ENCODE measurements at places on chromosomes 3 and 15.

- no peak for DNase-seq
These were observed 221.1 kb upstream of the WNT5A start for GRCh38 chr3:55708242-55708641.

DNA sequence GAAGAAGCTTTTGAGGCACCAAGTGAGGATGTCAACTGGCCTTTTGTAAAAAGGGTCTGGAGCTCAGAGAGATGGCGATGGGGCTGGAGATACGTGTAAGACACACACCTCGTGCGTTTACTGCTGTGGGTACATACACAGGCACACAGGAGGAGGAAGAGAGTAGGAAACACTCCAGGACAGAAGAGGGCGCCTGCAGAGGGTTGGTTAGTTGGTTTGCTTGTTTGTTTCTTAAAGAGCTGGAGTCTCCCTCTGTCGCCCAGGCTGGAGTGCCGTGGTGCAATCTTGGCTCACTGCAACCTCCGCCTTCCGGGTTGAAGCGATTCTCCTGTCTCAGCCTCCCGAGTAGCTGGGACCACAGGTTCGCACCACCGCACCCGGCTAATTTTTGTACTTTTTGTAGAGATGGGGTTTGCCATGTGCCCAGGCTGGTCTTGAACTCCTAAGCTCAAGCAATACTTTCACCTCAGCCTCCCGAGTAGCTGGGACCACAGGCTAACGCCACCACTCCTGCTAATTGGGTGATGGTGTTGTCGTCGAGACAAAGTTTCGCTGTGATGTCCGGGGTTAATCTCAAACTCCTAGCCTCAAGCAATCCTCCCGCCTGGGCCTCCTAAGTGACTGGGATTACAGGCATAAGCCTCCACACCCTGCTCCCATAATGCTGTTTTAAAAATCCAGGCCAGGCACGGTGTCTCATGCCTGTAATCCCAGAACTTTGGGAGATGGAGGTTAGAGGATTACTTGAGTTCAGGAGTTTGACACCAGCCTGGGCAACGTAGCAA, 1.3 kb upstream of the PRR20G start:
- DNase-seq, result no peak

DNA sequence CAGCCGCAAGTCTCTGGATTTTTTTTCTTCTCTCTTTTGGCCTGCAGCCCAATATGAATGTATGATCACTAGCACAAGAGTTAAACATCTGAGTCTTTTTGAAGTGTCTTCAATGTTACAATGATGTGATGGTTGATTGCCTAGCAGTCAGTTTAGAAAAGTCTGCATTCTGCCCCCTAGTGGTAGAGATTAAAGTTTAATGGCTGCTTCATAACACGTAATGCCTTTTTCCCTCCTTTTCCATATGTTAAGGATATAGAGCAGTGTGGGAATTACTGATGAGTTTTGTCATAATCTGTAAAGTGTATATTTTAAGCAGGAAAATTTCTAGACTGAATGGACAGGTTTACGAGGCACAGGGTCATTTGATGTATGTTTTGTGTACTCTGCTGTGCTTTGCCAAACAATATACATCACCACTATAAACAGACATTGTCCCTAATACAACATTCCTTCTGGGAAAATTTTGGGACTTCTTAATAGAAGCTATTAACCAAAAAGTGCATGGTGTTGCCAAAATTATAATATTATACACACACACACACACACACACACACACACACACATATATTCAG, 1038.5 kb upstream of the NR2F2 start:
- no peak for DNase-seq

DNA sequence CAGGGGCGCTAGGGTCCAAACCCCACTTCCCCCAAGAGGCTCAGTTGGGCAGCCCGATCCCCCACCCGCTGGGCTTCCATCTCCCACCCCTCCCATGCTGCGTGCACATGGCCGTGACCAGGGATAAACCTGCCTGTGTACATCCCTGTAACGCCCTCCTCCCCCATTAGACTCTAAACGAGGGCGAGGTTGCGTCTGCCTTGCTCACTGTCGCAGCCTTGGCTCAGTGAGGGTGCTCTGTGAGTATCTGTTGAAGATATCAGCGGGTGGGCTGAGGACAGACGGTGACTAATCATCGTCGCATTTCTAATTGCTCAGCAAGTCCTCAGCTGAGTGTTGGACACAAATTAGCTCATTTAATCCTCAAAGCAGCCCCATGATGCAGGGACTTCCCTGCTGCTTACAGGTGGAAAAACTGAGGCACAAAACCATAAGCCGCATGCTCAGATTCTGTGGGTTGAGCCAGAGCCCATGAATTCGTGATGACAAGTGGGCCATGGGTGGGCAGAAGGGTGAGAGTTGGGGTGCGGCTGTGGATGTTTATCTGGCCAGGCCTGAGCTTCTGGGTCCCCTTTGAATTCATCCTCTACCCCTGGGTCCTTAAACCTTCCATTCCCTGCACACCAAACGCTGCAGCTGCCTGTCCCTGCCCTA, 26.0 kb downstream of the FBLN2 start:
- no peak for DNase-seq

DNA sequence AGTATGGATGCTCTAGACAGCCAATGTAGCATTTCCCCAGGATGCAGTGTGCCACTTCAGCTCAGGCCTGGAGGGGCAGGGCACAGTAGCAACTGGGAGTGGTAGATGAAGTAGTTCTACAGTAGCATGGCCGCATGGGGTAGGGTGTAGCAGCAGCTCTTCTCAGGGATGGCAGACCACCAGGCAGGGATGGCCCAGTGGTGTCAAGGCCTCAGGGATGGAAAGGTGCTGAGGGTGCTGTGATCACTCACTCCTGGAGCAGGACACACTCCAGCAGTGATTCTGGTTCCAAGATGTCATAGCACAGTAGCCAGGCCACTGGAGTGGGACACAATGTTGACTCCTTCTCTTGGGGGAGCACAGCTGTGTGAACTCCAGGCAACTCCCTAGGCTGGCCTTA, 210.9 kb upstream of the LYSMD4 start:
- DNase-seq, result no peak

- no peak for DNase-seq
These were observed 119.9 kb upstream of the MELTF start for GRCh38 chr3:197149528-197149927.

GRCh38 chr3:127096256-127097071, 96.5 kb upstream of the PRR23E start:
- no peak for DNase-seq

- DNase-seq, result peak; percentile 44
These were observed 34.5 kb downstream of the PLA2G4D start for GRCh38 chr15:42059661-42060476.

- DNase-seq, result no peak
These were observed 11.2 kb upstream of the TBC1D5 start for GRCh38 chr3:17753632-17753992.

DNA sequence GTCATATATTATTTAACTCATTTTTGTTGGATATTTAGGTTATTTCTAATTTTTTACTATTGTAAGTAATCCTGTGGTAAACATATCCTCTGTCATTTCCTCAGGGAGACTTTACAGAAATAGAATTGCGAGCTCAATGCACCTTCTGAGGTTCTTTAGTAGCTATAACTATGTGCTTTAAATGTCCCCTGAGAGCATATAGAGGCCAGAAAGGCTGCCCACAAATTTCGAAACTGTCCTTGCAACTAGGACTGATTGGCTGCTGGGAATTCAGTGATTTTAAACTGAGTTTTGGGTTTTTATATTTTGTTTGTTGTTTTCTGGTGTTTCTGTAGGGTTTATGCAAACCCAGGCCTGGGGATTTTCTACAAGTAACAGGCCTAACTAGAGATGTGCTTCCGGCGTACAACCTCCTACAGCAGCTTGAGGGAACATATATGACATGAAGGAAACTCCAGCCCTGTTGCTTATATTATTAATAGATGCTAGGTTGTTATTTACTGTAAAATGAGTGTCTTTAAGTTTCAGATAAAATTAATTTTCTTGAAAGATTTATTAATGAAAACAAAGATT, 29.1 kb upstream of the P4HTM start:
- no peak for DNase-seq

DNA sequence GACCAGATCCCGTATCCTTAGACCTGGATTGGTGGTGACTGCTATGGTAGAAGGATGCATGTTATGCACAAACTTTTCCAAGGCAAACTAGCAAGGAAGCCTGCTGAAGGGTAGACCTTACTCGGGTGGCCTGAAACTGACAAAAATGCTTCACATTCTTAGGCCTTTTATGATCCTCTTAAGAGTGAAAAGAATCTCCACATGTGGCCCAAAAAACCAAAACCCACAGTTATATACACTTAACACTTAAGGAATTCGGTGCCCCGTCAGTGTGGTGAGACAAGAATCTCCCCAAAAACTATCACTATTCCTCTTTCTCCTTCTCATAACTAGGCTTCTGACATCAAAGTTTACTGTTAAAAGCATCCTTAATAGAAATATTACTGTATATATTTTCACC, 130.1 kb upstream of the SOX2 start:
- no peak for DNase-seq

GRCh38 chr15:79644091-79644490, 212.0 kb downstream of the MINAR1 start:
- no peak for DNase-seq

DNA sequence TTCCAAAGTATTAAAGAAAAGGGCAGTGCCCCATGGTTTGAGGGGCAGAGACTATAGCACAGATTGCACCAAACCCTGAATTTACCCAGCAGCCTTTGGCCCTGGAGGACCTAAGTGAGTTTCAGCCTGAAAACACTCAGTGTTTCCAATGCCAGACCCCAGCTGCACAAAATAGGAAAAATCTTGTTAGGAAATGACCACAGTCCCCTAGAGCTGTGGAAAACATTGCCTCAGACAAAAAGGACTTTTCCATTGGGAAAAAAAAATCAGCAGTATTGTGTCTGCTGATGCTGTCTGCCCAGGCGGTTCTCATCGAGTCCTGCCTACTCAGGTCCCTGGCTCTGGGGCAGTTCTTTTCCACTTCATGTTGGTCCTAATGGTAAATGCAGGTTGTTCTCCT, 121.7 kb upstream of the DLG1 start:
- no peak for DNase-seq

DNA sequence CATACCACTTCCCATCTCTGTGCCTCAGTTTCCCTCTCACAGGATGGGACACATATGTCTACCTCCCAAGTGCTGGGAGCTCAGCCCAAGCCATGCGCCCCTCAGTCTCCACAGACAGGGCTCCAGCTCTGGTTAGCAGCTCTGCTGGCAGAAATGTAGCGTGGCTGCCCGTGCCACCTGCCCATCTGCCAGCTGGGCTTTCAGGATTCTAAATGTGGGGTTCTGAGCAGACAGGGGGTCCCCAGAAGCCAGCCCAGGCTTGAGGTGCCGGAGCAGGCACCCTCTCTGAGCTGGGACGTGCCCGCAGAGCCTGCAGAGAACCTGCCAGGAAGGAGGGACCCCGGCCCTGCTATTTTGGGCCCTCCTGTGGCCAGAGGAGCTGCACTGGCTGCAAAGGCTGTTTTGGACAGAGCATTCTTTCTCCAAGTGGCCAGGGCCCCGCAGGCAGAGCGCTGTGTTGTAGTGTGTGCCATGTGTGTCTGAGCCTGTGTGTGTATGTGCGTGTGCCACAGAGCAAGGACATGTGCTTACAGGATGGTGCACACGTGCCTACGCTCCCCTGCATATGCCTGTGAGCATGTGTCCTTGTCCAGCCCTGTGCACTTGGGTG, 31.7 kb downstream of the PSTPIP1 start:
- no peak for DNase-seq

DNA sequence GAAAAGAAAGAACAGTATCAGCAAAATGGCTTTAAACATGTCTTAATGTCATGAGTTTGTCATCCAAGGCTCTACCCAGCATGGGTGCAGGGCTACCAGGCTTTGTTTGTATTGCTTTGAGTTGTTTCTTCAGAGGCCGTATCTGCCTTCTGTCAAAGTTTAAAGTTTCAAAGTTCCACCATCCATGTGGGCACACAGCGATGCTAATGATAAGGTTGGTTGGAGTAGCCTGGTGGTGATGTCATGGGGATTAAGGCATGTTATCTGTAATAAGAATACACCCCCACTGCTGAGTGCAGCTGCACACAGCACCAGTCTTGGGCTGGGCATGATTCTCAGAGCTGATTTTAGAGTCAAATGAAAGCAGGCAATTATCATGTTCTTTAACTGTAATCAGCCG, 72.0 kb upstream of the LRTM1 start:
- DNase-seq, result no peak

- no peak for DNase-seq
These were observed 474.8 kb downstream of the CNTN3 start for GRCh38 chr3:74139648-74140047.

DNA sequence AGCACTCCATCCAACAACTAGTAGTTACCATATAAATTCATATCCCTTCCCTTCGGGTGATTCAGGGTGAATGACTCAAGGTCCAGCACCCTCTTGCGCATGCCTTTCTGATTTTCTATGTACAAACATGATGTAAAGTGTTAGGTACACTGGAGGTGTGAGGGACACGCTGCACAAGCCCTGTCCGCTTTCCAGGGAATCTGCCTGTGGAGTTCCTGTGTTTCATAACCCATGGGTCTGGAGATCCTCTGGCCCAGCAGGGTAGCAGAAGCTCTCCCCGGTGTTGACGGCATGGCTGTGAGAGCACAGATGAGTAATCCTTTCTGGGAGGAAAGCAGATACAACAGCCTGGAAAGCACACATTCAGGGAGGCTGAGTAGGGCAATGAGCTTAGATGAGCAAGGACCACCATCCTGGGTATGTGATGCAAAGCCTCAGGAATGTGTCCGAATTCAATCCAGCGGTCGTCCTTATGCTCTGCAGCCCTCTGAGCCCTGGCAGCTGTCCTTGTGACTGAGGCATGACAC, 142.9 kb upstream of the TP63 start:
- no peak for DNase-seq

DNA sequence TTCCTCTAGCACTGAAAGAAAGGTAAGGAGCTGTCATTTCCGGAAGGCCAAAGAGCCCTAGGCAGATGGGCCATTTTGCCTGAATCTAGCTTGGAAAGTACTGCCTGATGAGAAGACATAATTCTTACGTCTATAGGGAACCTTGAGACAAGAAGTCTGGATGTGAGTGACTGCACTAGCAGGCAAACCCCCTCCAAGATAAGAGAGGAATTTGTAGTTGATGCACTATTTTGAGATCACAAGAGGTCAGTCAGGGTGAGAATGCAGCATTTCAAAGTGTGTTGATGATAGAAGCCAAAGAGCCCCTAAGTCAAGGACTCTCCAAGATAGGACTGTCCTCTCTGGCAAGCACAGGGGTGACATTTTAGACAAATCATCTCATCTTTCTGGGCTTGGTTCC, 99.2 kb downstream of the HES1 start:
- DNase-seq, result no peak
